Activated CD4-positive, alpha-beta T cell treated with anti-CD3 and anti-CD28 coated beads for 24 hours (primary cell): ENCODE measurements at places on chromosomes 13 and 19.
A peak's percentile ranks its signal among the peaks of the same experiment; 100 is the strongest.

DNA sequence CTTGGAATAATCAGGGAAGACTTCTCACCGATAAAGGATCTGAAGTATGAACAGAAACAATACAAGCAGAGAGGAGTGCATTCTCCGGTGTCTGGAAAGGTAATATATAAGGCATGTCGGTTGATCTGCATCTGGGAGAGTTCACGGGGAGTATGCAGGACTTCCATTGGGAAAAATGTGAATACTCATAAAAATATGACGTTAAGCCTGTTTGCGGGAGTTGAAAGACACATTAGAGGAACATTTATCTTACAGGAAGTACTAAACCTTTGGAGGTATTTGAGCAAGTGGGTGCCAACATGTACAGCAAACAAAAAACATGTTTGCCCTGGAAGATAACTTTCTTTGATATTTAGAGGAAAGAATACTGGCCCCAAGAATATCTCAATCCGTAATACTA lies 286.8 kb downstream of the SLITRK6 start:
- no peak for DNase-seq

- DNase-seq = no peak
These were observed 1.9 kb downstream of the FGF21 start for GRCh38 chr19:48757089-48757675.

GRCh38 chr13:27679396-27679795 lies 57.7 kb downstream of the POLR1D start:
- no peak for DNase-seq

DNA sequence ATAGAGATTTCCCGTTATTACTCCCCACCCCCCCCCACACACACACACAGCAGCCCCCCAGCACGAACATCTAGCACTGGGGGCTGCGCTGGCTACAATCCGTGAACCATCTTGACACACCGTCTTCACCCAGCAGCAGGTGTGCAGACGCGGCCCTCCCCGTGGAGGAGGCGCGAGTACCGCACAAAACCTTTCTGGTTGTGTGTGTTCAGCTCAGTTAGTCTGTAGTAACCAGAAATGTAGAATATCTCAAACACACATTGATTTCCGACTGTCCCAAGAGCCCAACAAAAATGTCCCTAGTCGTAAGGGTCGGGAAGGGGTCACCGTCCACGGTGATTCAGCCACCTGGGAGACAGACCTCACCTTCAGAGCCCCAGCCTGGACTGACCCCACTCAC lies 122.7 kb downstream of the RAB20 start:
- no peak for DNase-seq

DNA sequence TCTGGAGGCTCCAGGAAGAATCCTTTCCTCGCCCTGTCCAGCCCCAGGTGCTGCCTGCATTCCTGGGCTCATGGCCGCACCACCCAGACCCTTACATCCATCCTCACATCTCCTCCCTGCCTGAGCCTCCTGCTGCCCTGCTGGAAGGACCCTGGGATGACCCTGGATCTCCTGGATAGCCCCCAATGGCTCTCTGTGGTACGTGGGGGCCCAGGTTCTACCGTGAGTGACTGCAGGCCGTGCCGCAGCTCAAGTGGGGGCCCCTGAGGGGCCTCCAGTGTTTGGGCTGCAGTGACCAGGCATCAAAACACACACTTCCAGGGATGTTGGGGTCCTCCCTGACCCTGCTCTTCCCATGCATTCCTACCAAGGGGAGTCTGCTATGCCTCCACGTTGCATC lies 8.3 kb upstream of the MCF2L start:
- no peak for DNase-seq

- DNase-seq = no peak
These were observed 577.3 kb downstream of the LMO7 start for GRCh38 chr13:76213423-76213904.

DNA sequence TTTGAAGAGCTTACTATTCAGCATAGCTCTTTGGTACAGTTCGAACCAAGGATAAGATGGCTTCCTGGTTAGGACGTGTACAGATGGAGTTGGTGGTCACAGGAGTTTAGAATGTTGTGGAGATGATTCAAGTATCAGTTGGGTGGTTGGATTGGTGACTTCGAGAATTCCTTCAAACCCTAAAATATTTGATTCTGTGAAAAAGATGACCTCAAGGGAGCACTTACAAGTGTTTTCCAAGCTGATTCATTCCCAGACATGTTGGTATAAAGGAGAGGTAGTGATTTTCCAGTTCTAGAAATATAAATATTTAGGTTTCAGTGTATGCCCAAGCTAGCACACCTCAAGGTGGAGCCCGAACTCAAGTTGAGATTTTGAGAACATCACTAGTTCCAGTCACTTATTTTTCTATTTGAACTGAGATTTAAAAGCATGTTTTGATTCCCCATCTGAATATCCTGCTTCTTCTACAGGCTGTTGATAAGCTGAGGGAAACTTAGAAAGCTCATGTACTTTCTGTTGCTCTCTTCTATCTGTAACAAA lies 306.1 kb downstream of the DCT start:
- DNase-seq = no peak

DNA sequence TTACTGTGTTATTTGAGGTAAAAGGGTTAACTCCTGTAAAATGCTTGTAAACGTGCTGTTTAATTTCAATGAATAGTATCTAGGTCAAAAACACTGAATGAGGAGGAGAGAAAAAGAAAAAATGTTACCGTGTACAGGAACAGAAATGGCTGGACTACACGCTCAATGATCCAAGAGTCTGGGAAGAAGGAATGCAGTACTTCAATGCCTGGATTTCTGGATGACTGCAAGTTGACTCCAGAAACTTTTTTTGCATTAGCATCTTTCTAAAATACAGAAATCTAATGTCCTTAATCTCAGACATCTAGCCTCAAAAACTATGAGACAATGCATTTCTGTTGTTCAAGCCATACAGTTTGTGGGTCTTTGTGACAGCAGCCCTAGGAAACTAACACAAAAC lies 17.4 kb upstream of the IPO5 start:
- DNase-seq = no peak

DNA sequence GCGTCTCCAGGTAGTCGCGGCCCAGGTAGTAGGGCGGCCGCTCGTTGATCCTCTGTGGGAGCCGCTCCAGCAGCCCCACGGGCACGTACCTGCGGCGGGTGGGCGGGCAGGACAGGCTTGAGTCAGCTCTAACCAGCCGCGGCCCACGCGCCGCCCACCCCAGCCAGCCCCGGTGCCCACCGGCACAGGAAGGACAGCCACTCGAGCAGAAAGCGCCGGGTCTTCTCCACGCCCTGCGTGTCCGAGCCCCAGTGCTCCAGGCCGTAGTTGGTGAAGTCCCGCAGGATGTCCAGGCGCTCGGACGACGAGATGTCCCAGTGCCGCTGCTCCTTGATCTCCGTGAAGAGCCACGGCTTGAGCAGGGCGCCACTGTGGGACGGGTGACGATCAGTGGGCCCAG lies 877 bp upstream of the PRR22 start:
- no peak for DNase-seq

GRCh38 chr13:28671126-28671792 lies 12.3 kb downstream of the POMP start:
- DNase-seq = no peak

GRCh38 chr19:32289566-32290210 lies 55.7 kb upstream of the ZNF507 start:
- DNase-seq = no peak

DNA sequence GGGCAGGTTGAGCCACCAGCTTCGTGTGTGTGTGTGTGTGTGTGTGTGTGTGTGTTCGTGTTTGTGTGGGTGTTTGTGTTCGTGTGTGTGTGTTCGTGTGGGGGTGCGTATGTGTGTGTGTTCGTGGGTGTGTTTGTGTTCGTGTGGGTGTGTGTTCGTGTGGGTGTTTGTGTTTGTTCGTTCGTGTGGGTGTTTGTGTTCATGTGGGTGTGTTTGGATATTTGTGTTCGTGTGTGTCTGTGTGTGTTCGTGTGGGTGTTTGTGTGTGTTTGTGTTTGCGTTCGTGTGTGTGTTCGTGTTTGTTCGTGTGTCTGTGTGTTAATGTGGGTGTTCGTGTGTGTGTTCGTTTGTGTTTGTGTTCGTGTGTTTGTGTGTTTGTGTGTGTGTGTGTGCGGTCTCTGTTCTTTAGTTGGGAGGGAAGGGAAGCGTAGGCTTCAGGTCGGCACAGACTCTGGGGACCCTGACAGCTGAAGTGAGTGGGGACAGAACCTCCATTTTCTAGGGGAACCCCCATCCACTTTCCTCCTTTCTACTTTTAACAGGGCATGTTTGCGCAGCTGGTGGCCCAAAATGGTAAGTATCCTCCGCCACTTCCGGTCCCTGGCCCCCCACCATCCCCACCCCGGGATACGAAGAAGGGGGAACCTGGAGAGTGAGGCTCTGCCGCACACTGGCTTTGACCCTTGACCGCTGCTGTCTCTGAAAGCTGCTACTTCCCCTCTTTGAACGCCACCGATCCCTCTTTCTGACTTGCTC lies 1.6 kb downstream of the TNFSF9 start:
- DNase-seq = no peak

DNA sequence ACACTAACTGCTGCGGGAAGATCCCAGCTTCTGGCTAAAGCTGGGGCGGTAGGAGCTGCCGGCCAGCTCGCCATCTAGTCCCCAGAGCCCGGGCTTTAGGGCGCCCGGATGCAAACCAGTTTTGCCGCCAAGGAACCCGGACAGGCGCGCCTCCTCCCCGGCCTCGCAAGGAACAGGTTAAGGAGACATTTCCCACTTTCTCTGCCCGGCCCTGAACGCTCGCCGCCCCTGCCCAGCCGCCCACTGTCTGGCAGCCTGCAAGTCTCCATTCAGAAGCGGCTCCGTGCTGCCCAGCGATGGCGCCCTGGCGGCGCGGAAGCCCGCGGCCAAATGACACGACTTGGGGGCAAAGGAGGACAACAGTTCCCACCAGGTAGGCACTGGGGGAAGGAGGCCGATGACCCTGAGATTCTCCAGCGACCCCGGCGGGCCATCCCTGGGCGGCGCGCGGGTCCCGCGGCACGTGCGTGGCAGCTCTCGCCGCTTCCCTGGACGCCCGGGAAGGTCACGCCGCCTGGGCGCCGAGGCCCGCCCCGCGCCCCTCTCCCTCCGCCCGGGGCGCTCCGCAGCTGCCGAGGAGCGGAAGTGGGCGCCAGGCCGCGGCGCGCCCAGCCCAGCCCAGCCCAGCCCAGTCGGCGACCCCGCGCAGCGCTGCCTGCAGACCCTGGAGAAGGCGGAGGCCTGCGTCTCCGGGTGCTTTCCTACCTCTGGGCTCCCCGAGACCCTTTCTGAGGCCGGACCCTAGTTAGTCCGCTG lies 42.2 kb upstream of the HNRNPA1L2 start:
- no peak for DNase-seq

DNA sequence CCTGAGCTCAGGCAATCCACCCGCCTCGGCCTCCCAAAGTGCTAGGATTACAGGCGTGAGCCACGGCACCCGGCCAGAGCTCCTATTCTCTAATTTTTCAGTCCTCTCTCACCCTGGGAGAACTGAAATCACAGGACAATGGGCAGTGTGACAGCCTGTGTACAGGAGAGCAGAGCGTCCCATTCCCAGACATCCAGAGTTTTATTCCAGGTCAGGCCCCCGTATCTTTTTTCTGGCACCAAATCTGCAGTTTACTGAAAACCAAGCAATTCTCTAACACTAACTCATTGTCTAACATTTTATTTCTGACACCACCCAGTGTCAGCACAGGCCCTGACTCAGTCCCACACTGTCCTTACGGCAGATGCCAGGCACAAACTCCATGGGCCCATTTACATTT lies 6.7 kb downstream of the ZNF708 start:
- no peak for DNase-seq

DNA sequence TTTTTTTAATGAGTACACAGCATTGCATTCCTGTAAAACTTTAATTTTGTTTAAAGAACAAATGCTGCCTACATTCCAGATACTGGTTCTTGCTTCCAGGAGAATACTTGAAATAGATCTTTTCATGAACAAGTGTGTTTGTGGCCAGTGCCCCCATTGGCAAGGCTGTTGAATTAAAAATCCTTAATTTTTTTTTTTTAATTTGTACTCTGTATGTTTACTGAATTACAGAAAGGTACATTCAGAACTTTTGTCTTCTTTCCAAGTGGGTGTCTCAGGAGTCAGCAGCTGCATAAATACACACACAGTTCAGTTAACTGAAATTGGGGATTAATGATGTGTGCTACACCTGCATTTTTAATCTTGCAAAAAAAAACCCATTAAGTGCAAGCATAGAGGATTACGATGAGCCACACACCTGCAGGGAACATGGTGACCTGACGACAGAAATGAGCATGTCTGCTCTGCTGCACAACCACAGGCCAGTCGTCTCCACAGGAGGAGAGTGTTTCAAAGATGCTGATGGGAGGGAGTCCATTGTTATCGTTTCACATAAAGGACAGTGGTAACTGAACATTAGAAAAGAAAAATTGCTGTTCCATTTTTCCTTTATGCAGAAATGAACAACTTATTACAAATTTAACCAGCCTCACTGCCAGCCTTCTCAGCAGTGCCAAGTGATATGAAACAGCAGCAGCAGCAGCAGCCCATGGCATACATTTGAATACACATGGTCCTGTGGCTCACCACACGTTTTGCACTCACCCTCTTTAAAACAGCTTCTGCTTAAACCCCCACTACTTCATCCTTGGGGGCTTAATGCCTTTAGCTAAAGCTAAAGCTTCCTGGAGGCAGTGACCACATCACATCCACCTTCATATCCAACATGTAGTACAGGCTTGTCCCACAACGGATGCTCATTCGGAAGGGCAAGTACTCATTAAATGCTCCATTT lies 72.3 kb upstream of the RFC3 start:
- no peak for DNase-seq

DNA sequence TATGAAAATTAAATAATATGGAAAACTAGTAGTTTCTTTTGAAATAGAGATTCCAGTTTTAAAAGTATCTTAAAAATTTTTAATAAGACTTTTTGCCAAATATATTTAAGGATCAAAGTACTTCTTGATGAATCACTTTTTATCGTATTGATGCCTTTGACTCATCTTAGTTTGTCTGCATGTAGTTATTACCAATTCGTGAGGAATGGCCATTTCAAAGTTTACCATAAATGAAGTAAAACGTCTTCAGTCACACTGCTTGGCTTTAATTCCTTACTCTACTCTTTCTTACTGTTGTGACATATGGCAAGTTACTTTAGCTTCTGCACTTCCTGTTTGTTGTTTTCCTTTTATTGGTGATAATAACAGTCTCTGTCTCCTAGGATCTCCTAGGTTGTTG lies 38.3 kb downstream of the NDFIP2 start:
- DNase-seq = no peak

GRCh38 chr19:661427-662196 lies 1.4 kb downstream of the RNF126 start:
- DNase-seq = peak; percentile 52

DNA sequence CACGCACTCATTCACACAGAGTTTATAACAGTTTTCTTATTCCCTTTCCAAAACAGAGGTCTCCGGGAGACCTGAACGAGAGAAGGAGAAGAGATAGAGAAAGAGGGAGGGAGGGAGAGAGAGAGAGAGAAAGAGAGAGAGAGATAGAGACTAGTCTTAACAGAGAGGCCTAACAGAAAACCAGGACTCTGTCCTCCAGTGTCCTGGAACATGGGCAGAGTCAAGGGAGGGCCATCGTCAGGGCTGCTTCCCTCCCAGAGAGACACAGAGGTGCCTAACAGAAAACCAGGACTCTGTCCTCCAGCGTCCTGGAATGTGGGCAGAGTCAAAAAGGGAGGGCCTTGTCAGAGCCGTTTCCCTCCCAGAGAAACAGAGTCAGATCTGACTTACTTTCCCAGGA lies 78.7 kb downstream of the WTIP start:
- no peak for DNase-seq
